ENCODE measurements at places on chromosomes 1 and 21.

GRCh38 chr1:4253935-4254334, 353.9 kb upstream of the C1orf174 start:
- no peak for DNase-seq

- no peak for DNase-seq
Measured at GRCh38 chr1:21909286-21909759, 27.8 kb downstream of the HSPG2 start.

GRCh38 chr1:54353959-54354358, 52.2 kb downstream of the SSBP3 start:
- no peak for DNase-seq

GRCh38 chr1:166937962-166938361, 37.4 kb downstream of the ILDR2 start:
- no peak for DNase-seq

DNA sequence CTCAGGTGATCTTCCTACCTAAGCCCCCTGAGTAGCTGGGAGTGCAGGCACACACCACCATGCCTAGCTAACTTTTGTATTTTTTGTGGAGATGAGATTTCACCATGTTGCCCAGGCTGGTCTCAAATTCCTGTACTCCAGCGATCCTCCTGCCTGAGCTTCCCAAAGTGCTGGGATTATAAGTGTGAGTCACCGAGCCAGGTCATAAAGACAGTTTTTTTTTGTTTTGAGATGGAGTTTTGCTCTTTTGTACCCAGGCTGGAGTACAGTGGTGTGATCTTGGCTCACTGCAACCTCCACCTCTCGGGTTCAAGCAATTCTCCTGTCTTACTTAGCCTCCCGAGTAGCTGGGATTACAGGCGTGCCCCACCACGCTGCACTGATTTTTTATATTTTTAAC, 42.1 kb downstream of the KIF1B start:
- no peak for DNase-seq

GRCh38 chr1:59666106-59666505, 148.6 kb upstream of the HOOK1 start:
- no peak for DNase-seq

- no peak for DNase-seq
Measured at GRCh38 chr1:77388661-77389060, 106.8 kb downstream of the AK5 start.

DNA sequence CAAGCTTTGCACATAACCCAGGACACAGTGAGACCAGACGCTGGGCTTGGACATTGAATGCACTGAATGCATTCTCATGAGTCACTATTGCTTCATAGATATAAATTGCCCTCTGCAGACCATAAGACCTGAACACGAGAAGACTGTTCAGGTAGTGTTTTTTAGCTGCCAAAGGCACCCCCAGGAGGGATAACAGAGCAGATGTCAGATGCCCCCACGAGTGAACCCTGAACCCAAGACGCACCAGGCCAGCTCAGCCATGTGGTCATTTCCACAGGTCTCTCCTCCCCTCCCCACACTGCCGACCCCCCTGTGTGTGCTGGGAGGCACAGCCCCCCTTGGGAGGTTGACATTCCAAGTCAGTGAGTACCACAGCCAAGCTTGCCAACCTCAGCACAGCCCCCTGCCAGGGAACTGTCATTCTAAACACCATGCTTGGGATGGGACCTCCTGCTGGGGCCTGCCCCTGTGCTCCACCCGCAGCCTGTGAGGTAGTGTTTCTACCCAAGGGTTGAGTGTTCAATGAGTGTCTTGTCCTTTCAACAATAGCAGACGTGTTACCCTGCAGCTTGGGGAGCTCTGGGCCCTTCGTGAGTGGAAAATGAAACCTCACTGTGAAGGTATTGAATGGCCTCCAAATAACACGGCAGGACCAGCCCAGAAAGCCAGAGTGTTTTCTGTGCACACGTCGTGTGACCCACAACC, 68.2 kb downstream of the PSMG1 start:
- DNase-seq = no peak

- no peak for DNase-seq
Measured at GRCh38 chr1:109712321-109712864, 342 bp downstream of the GSTM5 start.

DNA sequence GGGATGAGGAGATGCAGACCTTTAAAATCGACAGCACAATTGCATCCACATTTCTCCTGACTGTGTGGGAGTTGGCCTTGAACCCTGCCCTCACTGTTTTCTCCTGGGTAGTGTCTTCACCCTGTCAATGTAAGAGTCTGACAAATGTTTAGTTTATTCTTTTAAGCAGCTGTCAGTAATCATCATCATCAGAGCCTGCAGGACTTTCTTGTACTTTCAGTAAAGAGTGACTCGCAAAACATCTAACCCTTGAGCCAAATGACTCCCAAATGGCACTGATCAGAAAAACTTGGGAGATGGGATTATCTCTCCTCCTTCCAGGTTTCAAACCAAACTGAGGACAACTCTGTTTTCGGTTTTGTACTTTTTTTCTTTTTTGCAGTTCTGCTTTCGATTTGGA, 460.2 kb downstream of the KIF26B start:
- no peak for DNase-seq

DNA sequence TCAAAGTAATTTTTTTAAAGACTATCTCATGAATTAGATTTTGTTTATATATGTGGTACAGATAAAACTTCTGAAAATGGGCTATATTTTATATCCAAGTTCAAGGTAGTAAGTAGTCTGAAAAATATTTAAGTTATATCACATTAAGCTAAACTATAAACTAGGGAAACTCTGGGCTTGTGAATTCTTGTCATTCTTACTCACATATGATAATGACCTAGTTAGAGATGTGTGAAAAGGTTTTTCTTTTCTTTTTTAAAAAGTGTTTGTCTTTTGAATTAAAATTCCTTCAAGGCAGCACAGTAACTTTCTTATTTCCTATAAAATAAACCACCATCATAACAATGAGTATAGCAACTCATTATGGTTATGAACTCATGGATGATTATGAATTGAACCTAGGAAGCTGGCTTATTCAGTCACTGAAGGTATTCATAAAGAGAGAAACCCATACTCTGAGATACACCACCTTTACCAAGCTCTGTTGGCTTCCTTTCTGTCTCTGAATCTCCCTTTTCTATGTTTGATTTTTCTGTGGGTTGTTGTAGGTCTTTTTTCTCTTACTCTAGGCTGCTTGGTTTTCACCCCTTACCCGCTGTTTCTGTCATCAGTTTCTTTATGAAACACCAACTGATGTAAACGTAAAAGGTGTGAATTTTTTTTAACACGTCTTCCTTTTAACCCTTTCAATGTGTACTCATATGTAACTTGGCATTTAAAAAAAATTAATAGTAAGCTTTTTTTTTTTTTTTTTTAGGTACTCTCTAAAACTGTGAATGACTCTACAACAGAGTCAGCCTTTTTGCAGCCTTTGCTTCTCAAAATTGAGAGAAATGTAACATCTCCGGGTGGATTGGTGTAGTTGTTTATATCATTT, 25.2 kb downstream of the IL12RB2 start:
- DNase-seq = no peak

DNA sequence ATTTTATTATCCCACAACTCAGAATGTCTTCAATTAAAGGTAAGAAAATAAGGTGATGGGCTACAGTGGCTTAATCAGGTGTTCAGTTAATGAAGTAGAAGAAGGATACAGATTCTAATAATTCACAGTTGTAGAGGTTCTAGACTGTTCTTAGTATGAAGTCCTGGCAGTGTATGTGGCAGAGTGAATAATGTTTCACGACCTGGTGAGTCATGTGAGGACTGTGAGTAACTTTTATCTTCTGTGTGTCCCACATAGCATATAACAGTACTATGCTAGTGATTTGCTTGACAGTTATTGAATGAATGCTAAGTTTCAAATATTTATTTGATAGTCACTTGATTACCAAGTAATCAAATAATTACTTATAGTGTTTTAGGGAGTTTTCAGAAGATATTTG, 20.0 kb downstream of the SLC16A4 start:
- no peak for DNase-seq

DNA sequence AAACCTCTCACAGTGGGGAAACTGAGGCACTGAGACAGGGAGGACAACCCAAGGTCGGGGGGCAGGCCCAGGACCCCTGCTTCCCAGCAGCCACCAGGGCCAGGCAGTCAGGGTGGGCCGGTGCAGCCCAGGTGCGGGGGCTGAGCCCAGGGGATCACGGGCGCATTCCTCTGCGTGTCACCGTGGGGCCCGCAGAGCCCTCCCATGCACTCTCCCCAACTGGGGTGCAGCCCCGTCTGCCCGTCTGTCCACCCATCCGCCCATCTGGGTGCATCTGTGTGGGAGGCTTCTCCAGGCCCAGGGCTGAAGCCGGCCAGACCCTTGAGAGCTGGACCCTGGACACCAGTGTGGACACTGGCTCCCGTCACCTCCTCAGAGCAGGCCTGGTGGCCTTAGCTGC, 2.9 kb upstream of the PLCH2 start:
- DNase-seq = no peak

DNA sequence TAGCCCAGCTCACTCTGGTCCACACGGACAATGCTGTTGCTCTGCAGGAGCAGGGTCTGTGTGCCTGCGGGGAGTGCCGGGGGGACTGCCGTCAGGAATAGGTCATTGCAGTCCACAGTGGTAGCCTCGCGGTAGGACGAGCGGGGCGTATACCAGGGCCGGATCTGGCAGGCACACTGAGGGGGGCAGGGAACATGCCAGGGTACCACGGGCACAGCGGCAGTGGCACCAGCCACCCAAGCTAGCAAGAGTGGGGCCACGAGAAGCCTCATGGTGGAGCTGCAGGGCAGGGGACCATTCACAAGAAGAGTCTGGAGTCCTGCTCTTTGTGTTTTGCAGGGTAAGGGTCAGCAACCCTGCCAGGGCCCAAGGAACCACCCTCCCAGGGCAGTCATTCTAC, 65.8 kb downstream of the LRRN2 start:
- DNase-seq = no peak

GRCh38 chr1:67646145-67647035, 38.6 kb upstream of the GADD45A start:
- no peak for DNase-seq

DNA sequence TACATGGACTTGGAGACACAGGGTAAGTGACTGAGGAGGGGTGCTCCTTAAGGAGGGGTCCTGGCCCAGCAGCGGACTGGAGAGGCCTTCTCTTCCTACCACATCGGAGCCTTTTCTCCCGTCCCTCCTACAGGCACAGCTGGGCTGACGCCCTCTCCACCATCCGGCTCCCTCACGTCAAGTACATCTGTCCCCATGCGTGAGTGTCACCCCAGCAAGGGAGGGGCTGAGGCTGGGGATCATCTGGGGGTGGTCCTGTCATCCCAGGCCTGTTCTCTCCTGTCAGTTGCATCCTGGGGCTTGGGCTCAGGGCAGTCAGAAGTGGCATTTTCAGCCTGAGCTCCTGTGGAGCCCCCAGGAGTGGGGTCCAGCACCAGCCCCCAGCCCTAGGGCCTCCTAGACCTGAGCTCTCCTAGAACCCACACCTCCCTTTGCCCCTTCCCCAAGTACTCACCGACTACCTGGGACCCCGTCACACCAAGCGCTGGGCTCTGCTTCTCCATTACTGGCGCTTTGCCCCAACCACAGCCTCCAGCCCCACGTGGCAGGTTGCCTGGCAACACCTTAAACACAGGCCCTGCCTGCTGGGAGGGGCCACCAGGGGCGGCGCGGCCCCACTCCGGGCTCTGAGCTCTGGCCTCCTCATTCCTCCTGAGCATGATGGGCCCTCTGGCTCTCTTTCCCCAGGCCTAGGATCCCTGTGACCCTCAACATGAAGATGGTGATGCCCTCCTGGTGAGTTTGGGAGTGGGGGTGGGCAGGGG, 2.3 kb downstream of the LYPLA2 start:
- DNase-seq = no peak

GRCh38 chr1:243455760-243456651, 200.2 kb downstream of the SDCCAG8 start:
- DNase-seq = peak; percentile 85

- no peak for DNase-seq
Measured at GRCh38 chr1:44565259-44565750, 109.0 kb downstream of the TMEM53 start.

DNA sequence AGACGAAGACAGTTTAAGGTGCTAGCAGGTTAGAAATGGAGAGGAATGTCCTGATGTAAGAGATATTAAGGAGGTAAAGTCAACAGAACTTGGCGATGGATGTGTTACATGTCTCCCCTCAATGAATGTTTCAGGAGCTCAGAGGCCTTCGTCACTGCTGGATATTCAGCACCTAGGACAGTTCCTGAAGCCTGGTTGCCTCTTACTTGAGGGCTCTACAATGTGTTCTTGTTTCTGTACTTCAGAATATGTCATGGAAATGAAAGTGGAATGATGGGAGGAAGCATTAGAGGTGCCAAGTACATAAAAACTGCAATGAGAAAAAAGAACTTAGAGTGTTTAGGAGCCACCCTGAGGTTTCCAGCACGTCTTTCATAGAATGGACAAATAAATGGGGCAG, 17.7 kb downstream of the TNR start:
- no peak for DNase-seq

DNA sequence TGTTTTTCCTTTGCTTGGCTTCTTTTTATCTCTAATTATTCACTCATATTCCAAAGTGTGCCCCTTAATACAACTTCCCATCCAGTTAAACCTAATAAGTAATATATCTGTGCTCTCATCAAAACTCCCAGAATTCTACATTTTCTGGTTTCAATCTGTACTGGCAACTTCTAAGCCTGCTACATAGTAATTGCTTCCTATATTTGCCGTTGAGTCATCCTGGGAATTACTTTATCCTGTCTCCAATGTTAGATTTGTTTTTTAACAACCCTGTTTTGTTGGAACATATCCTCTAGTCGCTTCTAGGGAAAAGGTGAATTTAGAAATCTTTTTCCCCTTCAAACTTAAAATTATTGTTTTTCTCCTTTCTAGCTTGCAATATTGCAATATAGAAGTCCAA, 620.5 kb upstream of the PKN2 start:
- no peak for DNase-seq

DNA sequence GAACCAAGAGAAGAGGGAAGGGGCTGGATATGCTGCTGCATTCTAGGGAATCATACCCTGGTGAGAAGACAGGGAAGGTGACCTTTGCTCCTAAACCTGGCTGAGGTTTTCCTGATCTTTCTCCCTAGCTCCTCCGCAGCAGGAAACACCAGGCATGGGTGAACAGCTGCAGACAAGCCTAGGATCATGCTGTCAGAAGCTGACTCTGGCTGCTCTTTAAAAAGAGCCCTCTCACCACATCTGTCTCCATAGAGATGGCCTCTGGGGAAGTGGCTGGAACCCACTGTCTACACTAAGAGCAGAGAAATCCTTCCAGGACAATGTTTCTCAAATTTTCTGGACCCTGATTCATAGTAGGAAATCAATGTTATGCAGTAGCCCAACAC, 57.6 kb downstream of the CD34 start:
- no peak for DNase-seq

GRCh38 chr1:27398405-27399149, 6.2 kb downstream of the GPR3 start:
- DNase-seq = no peak

DNA sequence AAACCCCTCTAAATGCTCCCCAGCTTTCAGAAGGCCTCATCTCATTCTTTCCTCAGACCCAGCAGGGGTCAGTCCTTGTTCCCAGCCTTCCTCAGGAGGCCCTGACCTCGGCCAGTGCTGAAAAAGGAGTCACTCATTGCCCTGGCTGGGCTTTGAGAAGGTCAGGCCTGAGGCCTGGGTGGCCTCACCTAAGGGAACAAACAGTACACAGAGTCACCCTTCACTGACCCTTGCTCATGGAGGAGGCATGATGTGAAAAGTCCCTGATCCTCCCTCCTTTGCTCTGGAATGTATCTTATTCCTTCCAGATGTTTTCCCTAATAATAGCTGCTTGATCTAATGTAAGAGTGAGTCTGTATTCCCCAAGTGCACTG, 117.7 kb upstream of the SLC44A3 start:
- DNase-seq = no peak

Measured in NCI-H774 (cell line).